Activated CD4-positive, alpha-beta T cell treated with anti-CD3 and anti-CD28 coated beads, Interleukin-2, amount 50 U/mL, for 48 hours (primary cell): ENCODE measurements at places on chromosomes 7 and 10.

GRCh38 chr10:44511166-44511565 lies 126.3 kb upstream of the CXCL12 start:
- DNase-seq: no peak

GRCh38 chr10:48749254-48749787 lies 64.6 kb downstream of the WDFY4 start:
- no peak for DNase-seq

DNA sequence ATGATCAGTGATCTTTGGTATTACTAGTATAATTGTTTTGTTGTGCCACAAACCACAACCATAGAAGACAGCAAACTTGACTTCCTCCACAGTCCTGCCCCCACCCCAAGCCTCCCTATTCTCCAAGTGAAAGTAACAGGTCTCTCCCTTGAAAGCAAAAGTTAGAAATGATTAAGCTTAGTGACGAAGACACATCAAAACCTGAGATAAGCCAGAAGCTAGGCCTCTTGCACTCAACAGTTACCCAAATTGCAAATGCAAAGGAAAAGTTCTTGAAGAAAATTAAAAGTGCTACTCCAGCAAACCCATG lies 7.5 kb downstream of the SAR1A start:
- peak; percentile 65 for DNase-seq

GRCh38 chr10:91163269-91163868 lies 57.1 kb upstream of the PCGF5 start:
- DNase-seq: peak; percentile 61
